ENCODE measurements at places on chromosomes 12 and 14.
A peak's percentile ranks its signal among the peaks of the same experiment; 100 is the strongest.

DNA sequence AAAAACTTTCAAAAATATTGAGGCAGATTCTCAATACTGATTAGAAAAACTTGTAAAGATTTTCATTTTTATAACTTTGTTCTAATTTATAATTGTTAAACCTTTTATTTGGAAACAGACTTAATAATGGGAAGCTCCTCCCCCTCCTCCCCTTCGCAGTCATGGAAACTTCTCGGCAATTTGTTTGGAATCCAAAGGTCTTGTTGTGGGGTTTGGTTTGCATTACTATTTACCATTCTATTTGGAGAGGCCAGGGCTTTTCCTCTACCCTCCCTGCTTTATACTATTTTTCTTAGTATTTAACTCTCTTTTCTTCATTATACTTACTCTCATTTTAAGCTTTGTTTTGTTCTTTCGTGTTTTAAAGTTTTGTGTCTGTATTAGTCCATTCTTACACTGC lies 6.0 kb downstream of the SLC39A9 start:
- H3K4me3 ChIP-seq = no peak overlapping the region
- peaks cover 15% of the 10 kb centered on the region for H3K4me1 ChIP-seq
- peaks cover 15% of the 10 kb centered on the region for H3K36me3 ChIP-seq
- DNase-seq = no peak
- H3K27me3 ChIP-seq = no peaks in the 10 kb centered on the region
- no peak overlapping the region for H3K27ac ChIP-seq

GRCh38 chr12:106226884-106227640 lies 20.8 kb downstream of the CKAP4 start:
- peak overlapping the region; percentile 97 for H3K27ac ChIP-seq
- peaks cover 25% of the 10 kb centered on the region for H3K4me1 ChIP-seq
- no peaks in the 10 kb centered on the region for H3K36me3 ChIP-seq
- peak overlapping the region; percentile 39 for H3K4me3 ChIP-seq
- peak; percentile 46 for DNase-seq

DNA sequence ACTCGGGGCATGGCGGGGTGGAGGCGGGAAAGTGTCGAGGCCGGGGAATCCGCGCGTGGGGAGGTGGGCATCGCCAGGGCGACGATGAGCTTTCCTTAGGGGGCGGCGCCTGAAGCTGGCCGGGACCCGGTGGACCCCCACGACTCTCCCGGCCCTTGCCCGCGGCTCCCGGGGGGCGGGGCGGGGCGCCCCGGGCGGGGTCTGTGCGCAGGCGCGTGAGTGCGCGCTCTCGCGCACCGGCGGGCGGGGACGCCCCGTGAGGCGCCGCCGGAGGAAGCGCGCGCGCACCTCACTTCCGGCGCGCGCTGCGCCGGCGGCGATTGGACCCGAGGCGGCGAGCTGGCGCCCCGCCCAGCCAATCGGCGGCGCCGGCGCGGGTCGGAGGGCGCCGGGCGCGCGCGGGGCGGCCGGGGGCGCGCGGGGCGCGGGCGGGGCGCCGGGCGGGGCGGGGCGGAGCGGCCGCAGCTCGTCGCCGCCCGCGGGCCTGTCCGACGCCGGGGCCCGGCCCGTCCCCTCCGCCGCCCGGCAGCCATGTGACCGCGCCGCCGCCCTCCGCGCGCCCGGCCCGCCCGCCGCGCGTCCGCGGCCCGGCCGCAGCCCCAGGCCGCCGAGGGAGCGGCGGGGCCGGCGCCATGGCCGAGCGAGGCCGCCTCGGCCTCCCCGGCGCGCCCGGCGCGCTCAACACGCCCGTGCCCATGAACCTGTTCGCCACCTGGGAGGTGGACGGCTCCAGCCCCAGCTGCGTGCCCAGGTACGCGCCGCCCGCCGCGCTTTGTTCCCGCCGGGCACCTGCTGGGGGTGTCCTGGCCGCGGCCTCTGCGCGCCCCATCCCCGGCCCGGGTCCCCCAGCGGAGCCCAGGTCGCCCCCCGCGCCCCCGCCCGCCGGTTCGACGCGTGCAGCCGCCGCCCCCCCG lies at the start of gene PACS2:
Gene PACS2, plus strand, starts transcription at position 462 of the 914 bp plus-strand sequence. Its CDS starts 171 bp downstream, at position 633.
- peaks cover 9% of the 10 kb centered on the region for H3K4me1 ChIP-seq
- H3K4me3 ChIP-seq = peak within 1 kb of the TSS; percentile 90

GRCh38 chr14:105888784-105889665 lies 362.6 kb downstream of the TMEM121 start:
- H3K4me1 ChIP-seq = no peaks in the 10 kb centered on the region
- no peaks in the 10 kb centered on the region for H3K27me3 ChIP-seq
- H3K27ac ChIP-seq = no peak overlapping the region
- peak overlapping the region; percentile 79 for H3K4me3 ChIP-seq

DNA sequence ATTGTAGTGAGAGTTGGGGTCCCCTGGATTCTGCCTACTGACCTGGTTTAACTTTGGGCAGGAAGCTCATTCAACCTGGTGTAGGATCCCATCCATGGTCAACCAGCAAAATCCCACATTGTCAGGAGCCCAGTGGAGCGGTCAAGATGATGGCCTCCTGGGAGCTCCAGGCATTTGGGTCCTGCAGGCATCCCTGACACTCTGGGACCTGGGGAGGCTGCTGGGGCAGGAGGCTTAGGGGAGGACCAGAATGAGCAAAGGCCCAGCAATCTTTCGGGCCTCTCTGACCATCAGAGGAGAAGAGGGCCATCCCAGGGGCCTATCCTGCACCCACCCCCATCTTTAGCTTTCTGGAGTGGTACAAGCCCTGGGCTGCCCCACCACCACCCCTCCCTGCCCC lies 104.0 kb downstream of the PRMT8 start:
- no peak for DNase-seq
- no peak overlapping the region for H3K4me3 ChIP-seq

GRCh38 chr12:31558521-31558920 lies 32.4 kb downstream of the DENND5B start:
- H3K27ac ChIP-seq = peak overlapping the region; percentile 24
- H3K36me3 ChIP-seq = peaks cover 24% of the 10 kb centered on the region
- H3K27me3 ChIP-seq = no peaks in the 10 kb centered on the region

- H3K4me3 ChIP-seq = no peak overlapping the region
- DNase-seq = peak; percentile 4
- H3K27ac ChIP-seq = no peak overlapping the region
- H3K36me3 ChIP-seq = no peaks in the 10 kb centered on the region
- peaks cover 4% of the 10 kb centered on the region for H3K27me3 ChIP-seq
Observed at GRCh38 chr12:130335517-130336392, 1.9 kb upstream of the PIWIL1 start.

GRCh38 chr12:44885902-44886301 lies 9.8 kb upstream of the NELL2 start:
- no peak overlapping the region for H3K4me3 ChIP-seq
- DNase-seq = no peak
- no peak overlapping the region for H3K27ac ChIP-seq
- no peaks in the 10 kb centered on the region for H3K4me1 ChIP-seq
- peaks cover 2% of the 10 kb centered on the region for H3K36me3 ChIP-seq
- no peaks in the 10 kb centered on the region for H3K27me3 ChIP-seq

- peaks cover 26% of the 10 kb centered on the region for H3K4me1 ChIP-seq
- no peak for DNase-seq
- H3K4me3 ChIP-seq = peak overlapping the region; percentile 93
- H3K36me3 ChIP-seq = no peaks in the 10 kb centered on the region
- H3K27me3 ChIP-seq = peaks cover 32% of the 10 kb centered on the region
Observed at GRCh38 chr12:1529228-1529861, 65.0 kb downstream of the FBXL14 start.

- DNase-seq = peak; percentile 30
- peaks cover 19% of the 10 kb centered on the region for H3K27me3 ChIP-seq
- no peaks in the 10 kb centered on the region for H3K4me1 ChIP-seq
- H3K36me3 ChIP-seq = peaks cover 5% of the 10 kb centered on the region
- no peak overlapping the region for H3K27ac ChIP-seq
Observed at GRCh38 chr14:90495357-90496276, 98.8 kb downstream of the CALM1 start.

- H3K4me1 ChIP-seq = no peaks in the 10 kb centered on the region
- no peak for DNase-seq
- no peak overlapping the region for H3K4me3 ChIP-seq
- no peaks in the 10 kb centered on the region for H3K36me3 ChIP-seq
- no peak overlapping the region for H3K27ac ChIP-seq
- peaks cover 8% of the 10 kb centered on the region for H3K27me3 ChIP-seq
Observed at GRCh38 chr12:115847398-115847797, 430.1 kb downstream of the MED13L start.

DNA sequence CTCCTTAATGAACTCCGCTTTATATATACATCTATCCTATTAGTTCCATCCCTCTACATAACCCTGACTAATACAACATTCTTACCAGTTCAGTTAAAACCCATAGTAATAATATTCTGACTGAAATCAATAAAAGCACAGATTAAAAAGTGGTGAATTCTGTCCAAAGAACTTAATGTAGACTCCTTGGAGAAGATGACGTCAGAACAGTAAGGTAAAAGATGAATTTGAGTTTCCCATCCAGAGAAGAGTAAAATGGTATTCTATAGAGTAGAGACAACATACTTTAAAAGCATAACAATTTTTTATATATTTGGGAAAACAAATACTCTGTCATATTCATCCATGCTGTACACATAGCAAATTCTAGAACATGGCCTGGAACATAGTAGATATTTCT lies 418.0 kb upstream of the SYT1 start:
- no peaks in the 10 kb centered on the region for H3K27me3 ChIP-seq
- no peaks in the 10 kb centered on the region for H3K4me1 ChIP-seq
- no peak overlapping the region for H3K27ac ChIP-seq
- no peak overlapping the region for H3K4me3 ChIP-seq
- DNase-seq = no peak
- no peaks in the 10 kb centered on the region for H3K36me3 ChIP-seq

DNA sequence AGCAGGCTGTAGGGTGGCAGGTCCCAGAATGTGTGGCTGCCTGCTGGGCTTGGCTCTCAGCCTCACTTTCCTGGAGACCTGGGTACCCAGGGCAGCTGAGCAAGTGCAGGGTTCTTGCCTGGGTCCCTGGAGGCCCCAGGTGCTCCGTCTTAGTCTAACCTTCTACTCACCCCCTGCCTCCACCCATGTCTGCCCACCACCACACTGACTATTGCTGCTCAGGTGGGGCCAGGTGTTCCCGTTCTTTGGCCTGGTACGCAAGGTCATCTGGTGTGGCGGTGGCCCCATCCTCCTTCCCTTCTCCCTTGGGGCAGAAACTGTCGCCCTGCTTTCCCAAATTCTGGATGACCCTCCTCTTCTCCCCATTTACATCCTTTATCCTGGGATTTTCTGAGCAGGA lies 319.9 kb downstream of the TMEM121 start:
- H3K4me3 ChIP-seq = no peak overlapping the region
- H3K27ac ChIP-seq = no peak overlapping the region
- no peak for DNase-seq

- H3K4me1 ChIP-seq = peaks cover 8% of the 10 kb centered on the region
- peaks cover 2% of the 10 kb centered on the region for H3K36me3 ChIP-seq
- no peak overlapping the region for H3K27ac ChIP-seq
- DNase-seq = no peak
- no peak overlapping the region for H3K4me3 ChIP-seq
Observed at GRCh38 chr12:124683152-124684124, 116.0 kb upstream of the NCOR2 start.

DNA sequence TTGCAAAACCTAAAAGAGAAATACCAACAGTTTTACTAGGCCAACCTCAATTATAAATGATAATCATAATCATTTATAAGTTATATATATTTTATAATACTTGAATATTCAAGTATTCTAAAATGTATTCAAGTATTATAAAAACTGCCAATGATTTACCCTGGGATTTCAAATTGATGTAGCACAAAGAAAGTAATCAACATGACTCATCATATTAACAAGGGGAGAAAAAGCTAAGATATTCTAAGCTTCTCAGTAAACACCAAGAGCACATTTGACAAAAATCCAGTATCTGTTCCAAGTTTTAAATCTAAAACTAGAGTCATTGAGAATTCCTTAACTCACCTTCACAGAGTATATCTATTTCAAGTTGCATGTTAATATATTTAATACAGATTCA lies 56.1 kb downstream of the CAPZA3 start:
- H3K36me3 ChIP-seq = no peaks in the 10 kb centered on the region
- H3K4me3 ChIP-seq = no peak overlapping the region
- no peaks in the 10 kb centered on the region for H3K4me1 ChIP-seq
- H3K27ac ChIP-seq = no peak overlapping the region

- no peak overlapping the region for H3K4me3 ChIP-seq
- no peaks in the 10 kb centered on the region for H3K36me3 ChIP-seq
- H3K27me3 ChIP-seq = peaks cover 9% of the 10 kb centered on the region
- DNase-seq = no peak
- no peak overlapping the region for H3K27ac ChIP-seq
- H3K4me1 ChIP-seq = no peaks in the 10 kb centered on the region
Observed at GRCh38 chr12:75837700-75838099, 193.9 kb downstream of the PHLDA1 start.

DNA sequence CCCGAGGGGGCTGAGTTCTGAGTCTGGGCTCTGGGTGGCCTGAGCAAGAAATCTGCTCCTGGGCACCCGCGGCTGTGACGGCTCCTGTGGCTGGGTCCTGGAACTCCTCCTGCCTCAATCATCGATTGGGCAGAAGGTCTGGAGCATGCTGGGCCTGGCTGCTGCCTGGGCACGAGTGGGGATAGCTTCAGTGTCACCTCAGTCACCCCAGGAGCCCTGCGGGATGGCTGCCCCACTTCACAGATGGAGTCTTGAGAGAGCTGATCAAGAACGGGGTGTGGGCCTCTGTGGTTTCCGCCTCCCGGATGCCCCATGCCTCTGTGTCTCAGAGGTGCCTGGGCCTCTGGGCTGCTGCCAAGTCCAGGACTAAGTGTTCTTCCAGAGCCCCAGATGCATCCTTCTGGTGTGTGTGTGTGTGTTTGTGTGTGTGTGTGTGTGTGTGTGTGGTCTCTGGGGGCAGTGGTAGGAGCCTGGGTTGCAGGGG lies 185.6 kb upstream of the C14orf180 start:
- H3K4me3 ChIP-seq = peak overlapping the region; percentile 89
- H3K36me3 ChIP-seq = peaks cover 10% of the 10 kb centered on the region
- H3K27me3 ChIP-seq = peaks cover 1% of the 10 kb centered on the region

GRCh38 chr14:63192085-63192484 lies 12.2 kb upstream of the RHOJ start:
- peaks cover 1% of the 10 kb centered on the region for H3K36me3 ChIP-seq
- no peak for DNase-seq
- no peak overlapping the region for H3K4me3 ChIP-seq
- H3K4me1 ChIP-seq = no peaks in the 10 kb centered on the region
- no peak overlapping the region for H3K27ac ChIP-seq
- peaks cover 8% of the 10 kb centered on the region for H3K27me3 ChIP-seq

GRCh38 chr12:7091660-7092228 lies 501 bp downstream of the C1R start:
- H3K36me3 ChIP-seq = no peaks in the 10 kb centered on the region
- H3K4me3 ChIP-seq = peak overlapping the region; percentile 88
- no peak for DNase-seq
- peaks cover 5% of the 10 kb centered on the region for H3K4me1 ChIP-seq
- H3K27ac ChIP-seq = no peak overlapping the region

DNA sequence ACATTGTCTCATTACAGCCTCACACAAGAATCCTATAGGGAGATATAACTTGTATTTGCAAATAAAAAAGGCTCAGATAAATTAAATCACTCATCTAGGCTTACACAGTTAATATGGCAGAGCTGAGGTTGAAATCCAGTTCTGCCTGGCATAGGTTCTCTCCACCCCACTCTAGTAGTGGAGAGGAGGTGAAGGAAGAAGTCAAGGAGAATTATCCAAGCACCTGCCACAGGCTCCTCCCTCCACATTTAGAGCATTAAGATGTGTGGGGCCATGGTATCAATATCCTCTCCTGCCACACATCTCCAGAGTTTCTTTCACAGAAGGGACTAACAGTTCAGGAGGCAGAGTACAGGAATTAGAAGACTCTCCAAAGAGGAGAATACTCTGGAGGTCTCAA lies 22.5 kb upstream of the STAC3 start:
- no peaks in the 10 kb centered on the region for H3K27me3 ChIP-seq
- peaks cover 46% of the 10 kb centered on the region for H3K36me3 ChIP-seq
- H3K27ac ChIP-seq = no peak overlapping the region
- DNase-seq = no peak
- peaks cover 3% of the 10 kb centered on the region for H3K4me1 ChIP-seq

Data from memory B cell (primary cell).